Stimulated activated CD8-positive, alpha-beta memory T cell treated with anti-CD3 and anti-CD28 coated beads, Interleukin-4, amount 100 ng/mL, for 1 hour (primary cell): ENCODE measurements at places on chromosomes 7 and 10.

GRCh38 chr10:111079781-111080180 is 3.0 kb downstream of the ADRA2A start:
- DNase-seq: no peak

- DNase-seq: no peak
These were observed 28.8 kb downstream of the VIPR2 start for GRCh38 chr7:159115601-159116501.

DNA sequence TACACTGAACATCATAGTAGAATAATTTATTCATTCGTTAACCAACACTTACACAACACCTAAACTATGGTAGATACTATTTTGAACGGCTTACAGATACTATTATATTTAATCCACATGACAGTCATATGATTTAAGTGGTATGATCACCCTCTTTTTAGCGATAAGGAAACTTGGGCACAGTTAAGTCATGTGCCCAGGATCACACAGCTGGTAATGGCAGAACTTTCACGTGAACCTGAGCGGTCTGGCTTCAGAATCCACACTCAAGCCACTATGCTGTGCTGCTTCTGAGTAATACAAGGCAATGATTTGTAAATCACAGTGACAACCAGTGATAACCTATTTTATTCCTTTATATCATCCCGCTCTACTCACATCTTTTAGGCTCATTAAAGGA is 99.1 kb downstream of the CELF2 start:
- DNase-seq: no peak

DNA sequence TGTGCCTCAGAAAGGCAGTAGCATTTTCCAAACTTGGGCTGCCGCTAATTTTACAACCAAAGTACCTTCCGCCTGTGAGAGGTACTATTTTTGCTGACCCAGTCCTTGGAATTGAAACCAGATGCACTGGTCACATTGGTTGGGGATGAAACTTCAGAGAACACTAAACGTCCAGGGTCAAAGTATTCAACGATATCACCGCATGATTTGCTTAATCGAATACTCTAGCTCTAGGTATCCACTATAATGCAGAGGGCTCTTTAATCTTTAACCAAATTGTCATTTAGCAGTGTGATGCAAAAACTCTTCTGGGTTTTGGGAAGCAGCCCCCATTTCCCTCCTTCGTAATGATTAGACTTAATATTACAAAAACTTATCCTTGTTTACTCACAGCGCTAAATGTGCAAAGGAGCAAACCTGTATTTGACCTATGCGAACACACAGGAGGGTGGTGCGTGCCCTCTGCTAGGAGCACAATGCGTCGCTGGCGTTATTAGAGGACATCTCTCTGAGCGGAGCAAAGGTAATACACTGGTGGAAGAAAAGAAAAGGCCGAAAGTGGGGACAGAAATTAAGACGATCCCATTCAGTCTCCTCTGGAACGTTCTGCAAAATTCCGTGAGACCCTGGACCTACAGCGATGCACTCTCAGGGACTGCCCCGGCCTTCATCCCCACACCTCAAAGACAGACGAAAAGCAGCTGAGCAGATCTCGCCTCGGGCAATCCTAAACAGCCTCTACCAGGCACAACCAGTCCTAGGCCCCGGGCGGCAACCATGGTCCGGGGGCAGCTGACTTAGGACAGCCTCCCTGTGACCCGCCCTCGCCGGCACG is 916 bp upstream of the EEPD1 start:
- no peak for DNase-seq

GRCh38 chr10:18100669-18101068 is 39.6 kb upstream of the CACNB2 start:
- no peak for DNase-seq

DNA sequence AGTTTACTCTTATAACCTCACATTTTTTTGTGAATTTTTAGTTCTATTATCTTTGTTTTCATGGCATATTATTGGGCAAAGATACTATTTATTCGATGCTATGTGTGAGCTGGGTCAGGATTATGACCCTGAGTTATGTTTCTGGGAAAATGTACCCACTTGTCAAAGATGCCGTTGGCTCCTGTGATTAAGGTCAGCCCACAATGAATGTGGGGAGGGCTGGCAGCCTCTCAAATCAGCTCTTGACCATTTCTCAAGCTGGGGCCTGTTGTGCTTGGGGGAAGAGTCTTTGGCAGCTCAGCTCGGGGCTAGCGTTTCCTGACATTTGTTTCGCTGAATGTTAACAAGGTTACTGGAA is 97.5 kb downstream of the TCF7L2 start:
- no peak for DNase-seq

GRCh38 chr7:25885057-25885576 is 266.9 kb upstream of the NFE2L3 start:
- no peak for DNase-seq

DNA sequence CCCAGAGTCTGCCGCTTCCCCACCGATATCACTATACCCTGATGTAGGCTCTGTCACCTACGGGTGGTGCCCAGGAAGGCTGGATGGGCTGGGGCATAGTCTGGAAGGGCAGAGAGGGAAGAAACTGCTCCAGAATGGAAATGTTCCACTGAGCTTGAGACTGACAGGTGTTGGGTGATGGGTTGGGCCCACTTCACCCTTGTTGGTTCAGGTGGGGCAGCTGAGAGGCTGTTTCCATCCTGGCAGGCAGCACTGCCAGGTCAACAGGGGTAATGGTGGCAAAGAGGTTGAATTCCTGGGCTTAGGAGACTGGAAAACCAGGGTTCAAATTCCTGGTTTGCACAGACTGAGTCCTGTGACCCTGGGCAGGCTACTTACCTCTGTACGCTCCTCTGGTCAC is 28.5 kb upstream of the FRAT2 start:
- DNase-seq: no peak

- no peak for DNase-seq
These were observed 61.2 kb downstream of the EMX2 start for GRCh38 chr10:117603726-117604125.

- no peak for DNase-seq
These were observed 103.1 kb downstream of the GSAP start for GRCh38 chr7:77313085-77313484.

DNA sequence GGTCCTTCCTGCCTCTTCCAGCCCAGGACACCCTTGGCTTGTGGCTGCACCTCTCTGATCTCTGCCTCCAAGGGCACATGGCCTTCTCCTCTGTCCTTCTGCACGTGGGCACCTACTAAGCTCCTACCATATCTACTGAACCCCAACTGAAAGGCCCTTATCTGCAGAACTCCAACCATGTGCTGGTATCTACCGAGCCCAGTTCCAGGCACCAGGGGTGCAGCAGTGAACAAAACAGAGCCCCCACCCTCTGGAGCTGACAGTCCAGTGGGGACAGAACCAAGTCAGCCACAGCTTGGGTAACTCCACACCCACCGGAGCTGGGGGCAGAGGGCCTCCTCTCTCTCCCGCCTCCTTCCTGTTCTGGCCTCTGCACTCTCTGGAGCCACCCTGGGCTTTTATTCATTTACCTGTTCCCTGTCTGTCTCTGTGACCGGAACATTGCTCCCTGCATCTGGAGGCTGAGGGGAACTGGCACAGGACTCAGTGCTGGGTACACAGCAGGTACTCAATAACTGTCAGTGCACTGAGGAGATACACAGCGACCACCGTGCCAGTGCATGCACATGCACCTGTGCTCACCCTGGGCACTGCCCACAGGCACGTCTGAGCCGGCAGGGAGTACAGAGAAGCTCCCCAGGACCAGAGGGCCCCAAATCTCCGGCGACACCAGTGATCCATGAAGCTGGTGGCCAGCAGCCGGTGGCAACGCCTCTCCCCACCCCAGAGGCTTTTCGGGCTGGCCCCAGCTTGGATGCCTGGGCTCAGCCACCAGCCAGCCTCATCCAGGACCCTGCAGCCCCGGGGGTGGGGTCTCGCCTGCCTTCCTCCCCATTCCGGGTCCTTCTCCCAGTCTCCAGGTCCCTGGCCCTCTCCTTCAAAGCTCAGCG is 2.0 kb downstream of the MICALL2 start:
- DNase-seq: no peak

DNA sequence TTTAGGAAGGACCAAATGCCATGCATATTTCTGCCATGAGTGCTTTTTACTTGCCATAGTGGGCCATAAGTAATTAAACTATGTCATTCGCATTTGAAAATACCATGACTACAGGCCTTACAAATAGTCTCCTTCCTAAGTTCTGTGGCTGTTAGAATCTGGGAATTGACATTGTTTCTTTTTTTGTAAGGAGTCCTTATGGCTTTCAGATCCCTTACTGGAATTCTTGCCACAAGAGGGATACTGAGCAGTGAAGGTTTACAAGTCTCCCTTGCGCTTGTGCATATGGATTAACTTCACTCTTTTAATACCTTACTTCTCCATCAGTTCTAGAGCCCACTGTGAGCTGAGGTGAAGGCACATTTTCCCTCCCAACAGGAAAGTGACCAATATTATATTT is 166.0 kb downstream of the NRG3 start:
- no peak for DNase-seq

DNA sequence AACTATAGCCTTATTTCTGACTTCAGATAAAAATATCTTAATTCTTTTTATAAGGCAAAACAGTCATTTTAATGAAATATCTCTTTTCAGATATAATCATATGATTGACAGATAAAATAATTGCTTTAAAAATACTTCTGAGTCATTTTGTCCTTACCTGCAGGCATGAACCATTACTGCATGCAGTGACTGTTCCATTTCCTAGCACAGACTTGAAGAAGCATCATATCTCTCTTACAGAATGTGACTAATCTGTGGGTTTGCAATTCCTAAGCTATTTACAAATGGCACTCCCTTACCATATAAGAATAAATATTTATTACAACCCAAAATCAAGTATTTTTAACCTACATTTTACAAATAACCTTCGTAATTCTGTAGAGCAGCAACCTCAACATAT is 120.7 kb downstream of the SRPK2 start:
- no peak for DNase-seq

DNA sequence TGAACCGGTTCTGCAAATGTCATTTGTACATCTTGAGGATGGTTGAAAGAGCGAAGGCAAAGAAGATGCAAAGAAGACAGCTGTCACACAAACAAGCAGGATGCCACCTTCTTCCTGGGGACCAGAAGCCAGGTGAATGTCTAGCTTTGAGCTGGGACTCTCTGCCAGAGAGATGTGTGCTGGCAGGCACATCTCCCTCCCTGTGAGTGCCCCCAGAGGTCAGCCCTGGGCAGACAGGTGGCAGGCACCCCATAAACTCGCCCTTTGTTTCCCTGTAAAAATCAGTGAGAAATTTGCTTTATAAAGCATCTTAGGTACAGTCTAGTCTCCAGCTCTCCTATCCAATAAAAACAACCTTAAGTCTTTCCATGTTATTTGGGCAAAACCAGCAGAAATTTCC is 2.6 kb upstream of the TCERG1L start:
- DNase-seq: no peak

DNA sequence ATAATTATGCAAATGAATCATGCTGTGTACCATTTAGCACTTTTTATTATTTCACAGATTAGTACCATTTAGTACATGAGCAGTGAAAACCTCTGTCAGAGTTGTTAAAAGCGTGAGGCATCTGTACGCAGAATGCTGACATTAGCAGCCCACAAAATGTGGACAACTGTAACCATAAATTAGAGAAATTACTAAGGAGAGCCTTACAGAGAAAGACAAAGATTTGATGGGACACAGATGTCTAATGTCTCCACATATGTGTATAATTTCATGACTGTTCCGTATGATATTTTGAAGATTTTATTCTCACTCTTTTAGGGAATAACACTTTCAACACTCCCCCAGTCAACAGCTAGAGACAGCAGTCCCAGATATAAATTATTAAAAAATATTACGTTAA is 414.0 kb upstream of the ANKRD30A start:
- no peak for DNase-seq
